COLO829 (cell line): ENCODE measurements at places on chromosomes 2 and 18.

- DNase-seq = no peak
Measured at GRCh38 chr18:45352874-45353273, 262.4 kb upstream of the SLC14A2 start.

GRCh38 chr2:19682493-19682892, 219.3 kb downstream of the TTC32 start:
- no peak for DNase-seq

GRCh38 chr2:219210196-219210885, 3.8 kb downstream of the ZFAND2B start:
- DNase-seq = no peak

GRCh38 chr2:195626507-195626906, 30.5 kb upstream of the SLC39A10 start:
- DNase-seq = no peak

DNA sequence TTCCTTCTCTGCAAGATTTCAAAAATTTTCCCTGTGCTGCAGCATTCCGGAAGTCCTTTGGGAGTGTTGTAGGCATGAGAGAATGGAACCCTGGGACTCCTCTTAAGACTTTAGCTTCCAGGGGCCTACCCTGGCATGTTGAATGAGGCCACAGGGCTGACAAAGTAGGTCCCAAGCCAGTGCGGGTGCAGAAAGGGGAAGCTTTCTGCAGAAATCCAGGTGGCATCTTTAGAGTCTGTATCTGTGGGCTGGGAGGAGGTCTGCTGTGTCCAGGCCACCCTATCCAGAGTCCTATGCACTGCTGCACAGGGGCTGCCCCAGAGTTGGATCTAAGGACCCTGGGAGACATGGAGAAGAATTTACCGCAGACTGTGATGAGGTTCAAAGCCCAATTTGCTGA, 1.9 kb upstream of the SIX2 start:
- no peak for DNase-seq

GRCh38 chr2:46856336-46856735, 59.3 kb downstream of the MCFD2 start:
- DNase-seq = no peak

DNA sequence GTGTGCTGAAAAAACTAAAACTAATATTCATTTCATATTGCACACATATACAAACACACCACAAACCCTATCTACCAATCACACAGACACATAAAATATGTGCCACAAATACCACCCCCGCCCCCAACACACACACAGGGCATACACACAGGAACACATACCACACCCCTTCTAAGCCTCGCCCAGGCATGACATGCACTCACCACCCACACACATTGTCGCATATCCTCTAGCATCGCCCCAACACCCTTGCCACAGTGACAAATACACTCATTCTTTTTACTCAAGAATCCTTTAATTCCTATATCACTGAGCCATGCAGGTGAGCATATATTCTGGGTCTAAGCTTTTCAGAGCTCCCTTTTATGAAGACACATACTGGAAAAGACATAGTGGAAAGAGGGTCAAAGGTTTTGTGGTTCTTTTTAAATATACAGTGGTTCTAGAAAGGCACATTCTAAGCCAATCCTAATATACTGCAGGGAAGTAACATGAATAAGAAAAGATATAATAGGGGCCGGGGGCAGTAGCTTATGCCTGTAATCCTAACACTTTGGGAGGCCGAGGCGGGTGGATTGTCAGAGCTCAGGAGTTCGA, 24.5 kb upstream of the LCLAT1 start:
- peak; percentile 48 for DNase-seq

DNA sequence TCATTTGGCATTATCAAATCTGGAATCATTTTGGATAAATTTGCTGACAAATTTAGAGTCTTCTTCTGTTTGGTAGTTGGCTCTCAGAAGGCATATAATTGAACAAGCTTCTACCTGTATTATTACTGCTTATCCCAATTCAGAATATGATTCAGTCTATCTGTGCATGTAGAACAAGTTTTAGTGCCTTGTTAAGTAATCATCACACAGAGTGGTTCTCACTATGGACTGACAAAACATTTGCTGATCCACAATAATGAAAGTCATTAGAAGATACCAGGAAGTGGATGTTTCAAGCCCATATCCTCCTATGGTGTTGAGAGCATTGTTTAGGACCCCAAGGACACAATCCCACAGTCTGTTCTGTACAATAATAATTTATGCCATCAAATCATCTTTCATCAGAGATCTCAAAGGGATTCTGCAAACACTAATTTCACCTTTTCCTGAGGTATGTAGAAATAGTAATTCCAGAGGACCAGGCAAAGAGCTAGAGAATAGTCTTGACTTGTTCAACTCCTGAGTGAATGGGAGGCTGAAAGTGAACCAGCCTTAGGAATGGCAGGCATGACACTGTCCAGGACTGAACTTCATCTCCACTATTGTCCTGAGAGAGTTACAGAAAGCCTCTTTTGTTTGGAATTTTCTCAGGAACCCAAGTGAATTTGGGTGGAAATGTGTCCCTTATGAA, 29.6 kb upstream of the DSC1 start:
- DNase-seq = no peak

DNA sequence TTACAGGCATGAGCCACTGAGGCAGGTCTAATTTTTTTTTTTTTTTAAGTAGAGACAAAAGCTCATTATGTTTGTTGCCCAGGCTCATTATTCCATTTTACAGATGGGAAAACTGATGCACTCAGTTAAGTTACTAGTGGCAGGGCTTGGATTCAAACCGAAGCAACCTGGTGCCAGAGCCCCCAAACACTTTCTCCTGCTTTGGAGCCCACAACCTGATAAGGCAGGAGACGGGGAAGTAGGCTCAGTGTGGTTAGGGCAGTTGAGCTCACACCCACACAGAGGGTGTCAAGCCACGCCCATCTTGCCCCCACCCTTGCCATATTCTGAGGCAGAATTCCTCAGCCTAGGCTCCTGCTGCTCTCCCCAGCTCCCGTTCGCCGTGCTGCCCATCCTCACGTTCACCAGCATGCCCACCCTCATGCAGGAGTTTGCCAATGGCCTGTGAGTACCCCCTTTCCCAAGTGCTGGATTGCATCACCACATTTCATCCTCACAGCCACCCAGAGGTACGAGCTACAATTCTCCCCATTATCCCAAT, 5.8 kb upstream of the CTDSP1 start:
- DNase-seq = no peak
